Right hindlimb (tissue), 1 donor: ENCODE measurements at places on chromosomes 2 and 18.

DNA sequence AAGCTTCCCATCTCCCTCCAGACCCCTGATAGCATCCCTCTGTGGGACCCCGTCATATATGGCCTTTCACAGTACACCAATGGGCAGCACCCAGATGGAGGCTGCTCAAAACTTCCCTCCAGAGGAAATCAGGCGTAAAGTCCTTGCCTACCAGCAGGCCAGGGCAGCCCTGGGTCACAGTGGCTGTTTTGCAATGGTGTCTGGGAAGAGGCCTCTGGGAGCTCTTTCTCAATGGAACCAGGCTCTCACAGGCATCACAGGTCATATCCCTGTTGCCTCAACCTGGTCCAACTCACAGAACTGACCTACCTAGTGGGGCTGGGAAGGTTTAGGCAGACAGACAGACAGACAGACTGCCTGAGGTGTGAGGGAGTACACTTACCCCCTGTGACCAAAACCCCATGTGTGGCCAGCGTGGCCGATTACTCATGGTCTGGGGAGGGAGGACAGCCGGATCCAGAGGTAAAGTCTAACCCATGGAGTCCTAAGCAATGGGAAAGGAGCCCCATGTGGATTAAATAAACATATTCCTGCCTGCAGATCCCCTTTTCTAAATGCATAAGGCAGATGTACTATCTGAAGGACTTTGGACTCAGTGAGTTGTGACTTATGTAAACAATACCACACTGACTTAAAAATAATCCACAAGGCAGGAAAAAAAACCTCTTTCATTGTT is 58.2 kb downstream of the BCL2L11 start:
- DNase-seq = no peak

DNA sequence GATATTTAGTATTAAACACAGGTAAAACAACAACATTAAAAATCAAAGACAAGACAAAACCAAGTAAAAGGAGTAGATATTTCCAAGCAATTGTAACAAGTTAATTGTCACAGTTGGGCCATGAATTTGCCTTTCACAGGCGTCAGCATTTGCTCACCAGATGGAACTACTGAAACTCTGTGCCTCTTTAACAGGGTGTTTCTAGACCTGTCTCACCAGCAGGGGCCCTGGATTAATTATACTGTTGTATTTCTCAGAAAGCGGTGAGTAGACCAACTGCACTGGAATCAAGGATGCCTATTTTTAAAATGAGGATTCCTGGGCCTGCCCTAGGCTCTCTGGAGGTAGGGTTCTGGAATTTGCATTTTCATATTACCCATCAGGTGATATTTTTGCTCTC is 92.6 kb downstream of the UPP2 start:
- no peak for DNase-seq

- no peak for DNase-seq
These were observed 46.6 kb downstream of the ALK start for GRCh38 chr2:29874745-29875144.

DNA sequence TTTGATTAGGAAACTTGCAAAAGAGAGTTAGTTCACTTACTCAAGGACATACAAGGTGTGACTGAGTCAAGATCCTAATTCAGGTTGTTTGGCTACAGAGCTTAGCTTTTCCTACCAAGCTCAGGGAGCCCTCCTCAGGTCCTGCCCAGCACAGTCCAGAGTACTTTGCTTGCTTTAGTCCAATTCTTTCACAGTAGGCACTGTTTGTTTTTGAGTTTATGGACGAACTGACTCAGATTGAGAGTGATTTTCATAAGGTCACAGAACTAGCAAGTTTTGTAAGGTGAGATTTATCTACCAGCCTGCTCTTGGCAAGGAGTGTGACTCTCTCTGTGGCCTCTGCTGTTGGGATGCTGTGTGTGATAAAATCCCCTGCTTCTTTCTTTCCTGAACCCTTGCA is 310.5 kb downstream of the PTPRM start:
- DNase-seq = no peak

DNA sequence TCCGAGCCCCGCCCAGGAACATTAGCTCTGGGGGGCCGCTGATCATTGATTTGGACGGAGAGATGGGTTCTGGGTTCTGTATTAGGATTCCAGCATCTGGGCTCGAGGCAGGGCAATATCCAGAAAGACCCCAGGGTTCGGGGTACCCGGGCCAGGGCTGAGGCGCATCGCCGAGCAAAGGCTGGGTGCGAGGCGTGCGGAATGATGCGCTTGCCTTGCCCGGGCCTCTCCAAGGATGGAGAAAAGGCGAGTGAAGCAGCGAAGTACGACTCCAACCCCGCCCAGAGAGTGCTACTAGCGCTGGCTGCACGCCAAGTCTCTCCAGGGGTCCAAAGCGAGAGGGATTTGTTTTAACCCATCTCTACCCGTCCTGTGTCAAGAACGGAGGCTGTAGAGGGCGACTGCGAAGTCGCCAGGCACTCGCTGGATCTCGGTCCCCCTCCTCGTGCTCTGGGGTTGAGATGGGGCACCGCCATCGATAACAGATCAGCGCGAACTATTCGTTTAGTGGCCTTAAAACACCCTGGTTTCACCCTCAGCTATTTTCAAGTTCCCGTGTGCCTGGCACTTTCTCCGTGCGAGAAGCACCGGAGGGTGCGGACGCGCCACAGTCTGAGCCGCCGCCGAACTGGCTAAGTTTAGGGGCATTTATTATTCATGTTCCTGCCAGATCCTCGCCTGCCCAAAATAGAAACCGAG is 1.9 kb downstream of the ADCYAP1 start:
- peak; percentile 27 for DNase-seq

DNA sequence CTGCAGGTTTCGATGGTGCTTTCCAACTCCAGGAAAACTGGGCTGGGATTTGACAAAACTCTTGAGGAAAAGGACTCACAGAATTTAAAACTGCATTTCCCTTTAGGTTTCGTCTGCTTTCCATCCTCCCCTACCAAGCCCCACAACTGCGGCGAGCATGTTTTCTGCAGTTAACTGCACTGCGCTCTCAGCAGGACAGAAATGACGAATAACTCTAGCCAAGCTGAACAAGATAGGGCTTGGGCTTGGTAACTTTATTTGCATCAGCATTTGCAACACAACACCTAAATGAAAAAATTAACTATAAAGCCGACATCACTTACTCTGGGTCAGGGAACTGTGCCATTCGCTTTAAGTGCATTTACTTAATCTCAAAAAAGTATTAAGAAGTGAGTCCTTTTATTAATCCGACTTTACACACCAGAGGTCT is 669 bp upstream of the PIKFYVE start:
- peak; percentile 45 for DNase-seq

GRCh38 chr2:181780047-181780651 is 99.8 kb upstream of the NEUROD1 start:
- DNase-seq = peak; percentile 41

GRCh38 chr2:37466533-37467222 is 122.2 kb downstream of the QPCT start:
- no peak for DNase-seq

DNA sequence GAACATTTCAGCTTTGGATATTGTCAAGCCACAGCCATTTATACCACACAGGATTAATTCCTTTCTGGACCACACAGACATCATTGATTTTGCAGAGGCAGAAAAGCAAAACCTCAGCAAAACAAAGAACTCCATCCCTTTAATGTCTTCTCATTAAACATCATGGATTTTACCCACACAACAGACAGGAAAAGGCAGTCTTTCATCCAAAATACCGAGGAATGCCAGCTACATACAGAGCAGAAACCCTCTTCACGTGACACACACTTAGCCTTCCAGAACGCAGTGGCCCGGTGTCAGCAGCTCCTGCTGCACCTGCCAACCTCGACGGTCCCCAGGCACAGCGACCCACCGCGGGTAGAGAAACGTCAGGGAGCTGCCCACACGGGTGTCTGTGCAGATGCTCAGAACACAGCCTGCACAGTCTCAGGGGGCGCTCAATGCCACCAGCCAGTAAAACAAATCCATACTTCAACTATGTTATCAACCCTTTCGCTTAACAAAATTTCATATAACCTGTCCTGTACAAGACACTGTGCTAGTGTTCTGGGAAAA is 304.5 kb downstream of the EIPR1 start:
- DNase-seq = no peak

DNA sequence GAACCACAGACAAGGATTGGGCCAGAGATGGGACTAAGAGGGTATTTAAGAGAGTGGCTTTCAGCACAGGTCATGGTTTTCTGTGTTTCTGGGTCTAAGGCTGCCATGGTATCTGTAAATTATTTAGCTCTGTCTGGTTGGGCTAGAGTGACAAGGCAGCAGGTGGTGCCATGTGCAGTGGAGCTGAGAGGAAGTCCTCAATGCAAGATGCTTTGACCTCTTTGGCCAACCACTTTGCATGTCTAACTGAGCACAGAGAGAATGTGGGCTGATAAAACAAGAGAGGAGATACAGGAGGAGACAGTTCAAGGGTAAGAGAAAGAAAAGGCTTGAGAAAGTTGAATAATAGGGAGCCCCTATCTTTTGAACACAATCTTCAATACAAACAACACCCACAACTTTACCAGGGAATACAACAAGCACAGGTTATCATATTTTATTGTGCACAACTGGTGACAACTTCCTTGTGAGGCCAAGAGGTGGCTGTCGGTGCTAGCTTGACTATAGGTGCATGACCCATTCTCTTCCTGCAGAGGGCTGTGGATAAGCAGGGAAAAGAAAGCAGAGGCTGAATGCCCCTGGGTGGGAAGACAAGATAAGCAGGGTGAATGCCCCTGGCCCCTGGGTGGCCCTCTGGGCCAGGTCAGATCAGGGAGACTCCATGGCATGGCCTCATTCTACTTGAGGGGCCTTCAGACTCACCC is 12.3 kb downstream of the FLACC1 start:
- DNase-seq = no peak

GRCh38 chr18:46416706-46417638 is 240.0 kb downstream of the LOXHD1 start:
- DNase-seq = no peak

DNA sequence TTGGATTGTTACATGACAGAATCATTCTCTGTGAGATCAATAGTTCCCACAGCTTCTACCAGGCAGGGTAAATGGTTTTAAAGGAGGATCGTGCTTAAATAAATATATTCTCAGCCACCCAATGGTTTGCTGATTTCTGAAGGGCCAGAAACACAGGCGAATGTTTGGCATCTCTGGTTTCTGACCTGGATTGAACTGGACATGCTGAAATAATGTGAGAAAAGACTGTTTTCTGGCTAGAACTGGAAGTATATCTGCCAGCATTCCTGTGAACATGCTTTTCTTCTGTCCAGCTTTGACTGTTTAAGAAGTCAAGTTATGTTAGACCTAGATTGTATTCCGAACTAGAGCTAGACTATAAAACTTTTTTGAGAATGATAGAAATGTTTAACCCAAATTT is 77.1 kb upstream of the COL3A1 start:
- DNase-seq = peak; percentile 52

GRCh38 chr2:233419602-233420391 is 65.5 kb downstream of the DGKD start:
- DNase-seq = peak; percentile 53

DNA sequence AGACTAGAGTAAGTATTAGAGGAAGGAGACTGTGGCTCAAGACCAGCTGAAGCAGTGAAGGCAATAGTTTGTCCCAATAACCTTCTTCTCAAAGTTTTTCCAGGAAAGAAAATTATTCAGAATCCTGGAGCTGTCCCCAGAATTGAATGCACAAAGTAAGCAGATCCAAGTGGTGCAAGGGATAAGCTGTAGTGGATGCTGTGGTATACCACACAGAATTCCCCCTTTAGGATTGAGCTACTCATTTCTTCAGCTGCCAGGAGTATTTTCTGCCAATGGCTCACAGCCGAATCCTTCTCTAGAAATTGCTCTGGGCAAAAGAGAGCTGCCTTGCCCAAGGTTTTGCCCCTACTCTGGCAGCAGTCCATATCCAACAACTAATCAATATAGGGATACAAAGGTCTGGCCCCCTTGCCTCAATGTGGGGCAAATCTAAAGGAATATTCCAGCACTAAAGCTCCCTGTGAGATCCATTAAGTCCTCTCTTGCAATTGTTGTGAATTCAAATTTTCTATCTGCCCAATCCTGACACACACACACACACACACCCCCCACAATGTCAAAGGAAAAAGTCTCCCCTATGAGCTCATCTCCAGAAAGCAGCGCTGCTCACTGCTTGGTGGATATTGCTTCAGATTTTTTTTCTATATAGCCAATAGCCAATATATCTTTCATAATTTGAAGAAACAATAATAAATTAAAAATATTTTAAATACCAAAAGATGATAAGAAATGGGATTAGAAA is 18.4 kb upstream of the TCF7L1 start:
- no peak for DNase-seq

GRCh38 chr2:175218551-175218950 is 37.0 kb upstream of the ATP5MC3 start:
- no peak for DNase-seq

DNA sequence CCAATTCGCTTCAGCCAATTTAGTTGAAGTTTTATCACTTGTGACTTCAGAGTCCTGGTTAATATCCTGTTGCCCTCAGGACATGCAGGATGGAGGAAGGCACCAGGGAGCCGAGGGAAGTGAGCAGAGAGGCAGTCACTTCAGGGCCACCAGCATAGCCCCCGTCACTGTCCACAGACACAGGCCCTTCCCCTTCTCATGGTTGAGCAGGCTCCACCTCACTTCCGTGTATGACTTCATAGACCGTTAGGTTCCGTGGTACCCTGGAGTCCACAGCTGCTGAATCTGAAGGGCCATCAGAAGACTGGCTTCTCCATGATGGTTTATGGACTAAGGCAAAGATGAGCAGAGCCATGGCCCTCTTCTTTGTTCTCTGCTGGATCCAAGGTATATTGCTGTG is at the start of gene C2orf92:
Gene C2orf92 (plus strand): TSS at position 266 of the 400 bp plus-strand sequence. CDS start 76 bp downstream, at position 342.
- DNase-seq = no peak

GRCh38 chr2:85741211-85741832 is 12.5 kb upstream of the ATOH8 start:
- no peak for DNase-seq

DNA sequence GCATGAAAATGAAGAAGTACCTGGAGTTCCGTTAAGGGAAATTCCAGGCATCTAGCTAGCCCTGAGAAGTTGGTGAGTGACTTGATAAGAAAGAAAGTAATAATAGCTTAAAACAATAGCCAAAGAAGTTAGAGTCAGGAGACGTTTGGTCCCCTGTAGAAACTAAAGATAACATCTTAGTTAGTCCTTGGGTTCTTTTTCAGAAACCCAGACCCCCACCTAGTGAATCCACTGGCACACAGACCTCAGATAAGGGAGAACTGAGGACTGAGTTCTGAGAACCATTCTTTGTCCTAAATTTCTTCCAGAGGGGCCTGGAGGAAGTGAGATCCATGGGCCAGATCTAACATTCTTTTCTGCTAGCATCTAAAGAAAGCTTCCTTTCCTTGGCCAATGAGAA is 335.4 kb downstream of the SLC4A3 start:
- DNase-seq = no peak

DNA sequence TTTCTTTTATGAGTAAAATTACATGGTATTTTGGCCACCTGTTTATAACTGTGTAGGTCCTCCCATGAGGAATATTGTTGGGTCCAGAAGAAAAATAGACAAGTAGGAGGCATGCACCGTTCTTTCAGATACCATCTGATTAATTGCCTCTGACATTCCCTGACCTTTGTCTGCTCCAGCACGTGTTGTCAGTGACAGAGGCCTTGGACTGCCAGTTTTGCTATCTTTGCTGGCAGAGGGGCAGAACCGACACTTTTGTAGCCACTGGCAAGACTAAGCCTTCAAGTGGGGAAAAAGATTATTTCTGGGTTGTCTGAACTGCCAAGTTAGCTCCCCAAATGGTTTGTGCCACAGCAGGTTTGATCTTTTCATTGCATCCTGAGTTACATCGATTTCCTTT is 276.9 kb downstream of the CAMKMT start:
- DNase-seq = no peak

GRCh38 chr2:229118927-229119326 is 152.2 kb downstream of the PID1 start:
- no peak for DNase-seq
